ENCODE measurements at places on chromosomes 4 and X.

- no peak for DNase-seq
Observed at GRCh38 chrX:10611441-10612090, 8.8 kb downstream of the MID1 start.

GRCh38 chrX:41596596-41596995 lies 92.2 kb upstream of the GPR34 start:
- DNase-seq, result no peak

GRCh38 chrX:78708816-78709215 lies 38.7 kb upstream of the LPAR4 start:
- DNase-seq, result no peak

DNA sequence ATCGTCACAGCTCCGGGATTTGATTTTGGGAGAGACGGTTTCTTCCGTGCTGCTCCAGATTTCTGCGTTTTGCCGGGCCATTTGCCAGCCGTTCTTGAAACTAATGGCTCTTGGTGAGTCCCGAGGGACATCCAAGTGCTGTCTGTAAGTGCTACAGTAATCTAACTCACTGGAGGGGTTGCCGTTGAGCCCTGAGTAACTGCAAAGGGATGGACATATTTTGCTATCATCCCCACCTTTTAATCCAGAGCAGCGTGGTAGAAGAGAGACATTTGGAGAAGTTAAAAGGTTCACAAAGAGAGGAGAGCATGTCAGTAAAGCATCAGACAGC lies 88.9 kb upstream of the PDLIM3 start:
- no peak for DNase-seq

DNA sequence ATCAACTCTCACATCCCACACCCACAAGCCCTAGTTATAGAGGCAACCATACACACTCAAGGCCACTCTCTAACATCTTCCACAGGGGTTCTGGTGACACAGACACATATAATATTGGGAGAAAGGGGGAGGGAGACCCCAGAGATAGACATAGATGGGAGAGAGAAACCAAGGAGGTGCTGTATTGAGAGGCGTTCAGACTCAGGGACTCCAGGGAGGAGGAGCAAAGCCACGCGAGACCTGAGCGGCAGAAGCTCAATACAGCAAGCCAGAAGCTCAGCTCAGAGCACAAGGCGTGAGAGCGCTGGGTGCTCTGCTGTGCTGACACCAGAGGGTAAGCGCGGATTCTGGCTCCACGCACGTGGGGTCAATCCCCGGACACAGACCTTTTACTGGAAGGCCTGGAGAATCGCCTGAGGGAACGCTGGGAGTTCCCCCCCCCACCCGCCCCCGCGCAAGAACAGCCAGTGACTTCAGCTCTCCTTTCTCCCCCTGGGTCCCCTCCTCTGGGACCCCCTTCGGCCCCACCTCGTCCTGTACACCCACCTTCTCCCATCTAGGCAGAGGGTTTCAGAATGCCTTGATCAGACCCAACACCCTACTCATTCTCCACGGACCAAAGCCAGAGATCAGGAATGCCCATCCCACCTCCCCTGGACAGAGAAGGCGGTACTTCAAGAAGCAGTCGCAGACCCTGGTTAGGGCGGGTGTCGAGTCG lies 8.7 kb downstream of the MSX1 start:
- no peak for DNase-seq

DNA sequence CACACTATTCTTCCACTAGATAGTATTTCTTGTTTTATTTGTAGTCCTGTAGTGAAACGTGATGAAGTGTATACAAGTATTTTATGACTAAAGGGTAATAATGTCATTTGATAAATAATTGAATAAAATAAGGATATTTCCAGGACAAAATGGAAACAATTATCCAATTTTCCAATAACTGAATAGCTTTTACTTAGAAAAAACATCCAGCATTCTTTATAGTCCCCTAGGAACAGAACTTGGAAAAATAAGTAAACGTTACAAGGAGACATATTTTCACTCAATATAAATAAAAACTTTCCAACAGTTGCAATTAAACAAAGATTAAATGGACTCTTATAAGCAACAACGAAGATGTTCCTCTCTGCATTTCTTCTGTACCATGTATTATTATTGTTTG lies 566.0 kb downstream of the TMA16 start:
- DNase-seq, result no peak

DNA sequence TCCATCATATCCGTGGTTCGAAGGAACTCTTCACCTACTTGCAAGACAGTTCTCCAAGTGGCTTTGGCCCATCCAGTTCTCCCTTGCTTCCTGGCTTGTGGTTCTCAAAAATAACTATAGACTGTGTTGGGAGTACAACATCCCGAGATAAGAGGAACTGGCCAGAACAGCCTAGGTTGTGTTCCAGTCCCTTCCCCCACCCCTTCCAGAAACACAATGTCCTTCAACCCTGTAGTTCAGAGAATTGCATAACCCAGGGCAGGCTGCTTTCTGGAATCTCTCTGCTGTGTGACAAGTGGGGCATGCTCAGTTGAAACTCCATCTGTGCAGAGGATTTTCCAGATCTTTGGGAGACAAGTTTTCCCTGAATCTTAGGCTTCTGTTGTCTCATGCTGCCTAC lies 206.5 kb downstream of the PCDH10 start:
- no peak for DNase-seq

DNA sequence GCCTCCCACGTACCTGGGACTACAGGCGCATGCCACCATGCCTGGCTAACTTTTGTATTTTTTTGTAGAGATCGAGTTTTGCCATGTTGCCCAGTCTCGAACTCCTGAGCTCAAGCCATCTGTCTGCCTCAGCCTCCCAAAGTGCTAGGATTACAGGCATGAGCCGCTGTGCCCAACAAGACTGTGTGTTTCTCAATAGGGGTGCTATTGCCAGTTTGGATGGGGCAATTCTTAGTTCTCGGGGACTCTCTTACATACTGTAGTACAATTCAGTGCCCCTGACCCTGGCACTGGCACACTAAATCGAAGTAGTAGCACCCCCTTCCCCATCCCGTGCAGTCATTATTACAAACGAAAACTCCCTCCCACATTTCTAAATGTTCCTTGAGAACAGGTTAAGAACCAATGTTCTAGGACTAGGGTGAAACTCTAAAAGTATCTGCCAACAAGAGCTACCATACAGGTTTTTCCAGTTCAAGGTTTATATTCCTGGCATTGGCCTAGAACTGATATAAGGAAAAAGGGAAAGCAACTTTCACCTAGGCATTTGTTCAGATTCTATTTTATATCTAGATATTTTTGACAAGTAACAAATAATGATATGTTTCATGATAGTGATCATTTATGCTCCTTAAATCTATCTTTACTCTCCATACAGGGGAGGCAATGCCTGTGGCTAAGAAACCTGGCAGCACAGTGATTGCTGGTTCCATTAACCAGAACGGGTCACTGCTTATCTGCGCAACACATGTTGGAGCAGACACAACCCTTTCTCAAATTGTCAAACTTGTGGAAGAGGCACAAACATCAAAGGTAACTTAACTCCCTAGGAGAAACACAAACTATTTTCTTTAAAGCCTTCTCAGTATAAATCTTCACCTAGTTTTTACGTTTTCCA lies 50.4 kb upstream of the PGAM4 start:
- no peak for DNase-seq

GRCh38 chr4:40232610-40233009 lies 35.8 kb downstream of the RHOH start:
- DNase-seq, result no peak

DNA sequence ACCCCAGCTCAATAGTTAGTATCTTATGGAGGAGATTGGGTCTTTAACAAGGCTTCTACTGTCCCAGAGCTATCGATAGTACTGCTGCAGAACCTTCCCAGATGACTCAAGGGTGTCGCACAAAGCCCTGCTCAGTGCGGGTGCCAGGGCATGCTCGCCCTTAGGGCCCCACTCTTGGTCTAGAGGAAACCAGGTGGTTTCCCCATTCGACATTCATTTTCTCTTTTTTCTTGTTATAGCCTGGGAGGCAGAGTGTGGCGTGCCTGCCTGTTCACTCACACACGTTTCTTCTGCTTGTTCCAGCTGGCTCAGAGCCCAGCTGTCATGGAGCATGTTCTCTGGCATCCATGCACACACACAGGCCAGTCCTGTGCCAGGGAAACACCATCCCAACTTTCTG lies 144.5 kb downstream of the SMIM20 start:
- DNase-seq, result no peak

- DNase-seq, result no peak
Observed at GRCh38 chrX:37603938-37604409, 32.5 kb downstream of the LANCL3 start.

Measured in BJ (cell line).